ENCODE measurements at places on chromosomes 5 and 9. TPM values are rescaled to one million over a fixed set of nuclear protein-coding genes. Genes with fewer than 3 reads are reported as not detected.
A peak's percentile ranks its signal among the peaks of the same experiment; 100 is the strongest.

The TMEM215 gene
- not detected for total RNA-seq

The ANXA6 gene
- 211 TPM for total RNA-seq

The TAF11L6 gene
- total RNA-seq, result not detected

GRCh38 chr5:165874851-165875250 lies 2369.4 kb downstream of the MAT2B start:
- DNase-seq, result no peak

DNA sequence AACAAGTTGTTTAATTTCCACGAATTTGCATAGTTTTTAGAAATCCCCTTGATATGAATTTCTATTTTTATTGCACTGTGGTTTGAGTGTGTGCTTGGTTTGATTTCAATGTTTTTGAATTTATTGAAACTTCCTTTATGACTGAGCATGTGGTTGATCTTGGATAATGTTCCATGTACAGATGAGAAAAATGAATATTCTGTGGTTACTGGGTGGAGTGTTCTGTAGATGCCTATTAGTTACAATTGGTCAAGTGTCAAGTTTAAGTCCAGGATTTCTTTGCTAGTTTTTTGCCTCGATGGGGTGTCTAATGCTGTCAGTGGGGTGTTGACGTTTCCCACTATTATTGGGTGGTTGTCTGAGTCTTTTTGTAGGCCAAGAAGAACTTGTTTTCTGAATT lies 319.5 kb upstream of the ACTBL2 start:
- DNase-seq, result no peak

GRCh38 chr5:57216714-57217113 lies 42.9 kb downstream of the GPBP1 start:
- DNase-seq, result no peak

DNA sequence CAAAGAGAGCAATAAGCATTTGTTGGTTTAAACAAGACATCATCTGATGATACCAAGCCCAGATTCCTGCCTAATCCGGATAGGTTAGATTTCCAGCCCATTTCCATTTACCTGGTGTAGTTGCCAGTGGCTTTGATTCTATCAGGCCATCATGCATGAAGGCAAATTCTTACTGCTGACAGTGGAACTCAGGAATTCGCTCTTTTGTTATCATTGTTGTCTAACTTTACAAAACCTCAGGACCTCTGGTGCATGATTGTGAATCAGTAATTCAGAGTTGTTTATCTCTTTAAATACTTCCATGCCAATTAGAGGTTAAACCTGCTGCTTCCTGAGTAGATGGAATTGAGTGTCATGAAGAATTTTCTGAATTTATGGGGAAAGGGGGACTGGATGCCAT lies 76.5 kb downstream of the C9orf152 start:
- peak; percentile 49 for DNase-seq

Measured in dermis blood vessel endothelial cell (primary cell).